ENCODE measurements at places on chromosomes 13 and 19. TPM values are rescaled to one million over a fixed set of nuclear protein-coding genes. Genes with fewer than 3 reads are reported as not detected.

Gene NLRP4
- polyA plus RNA-seq, result not detected

Gene DNAAF3
- 4.3 TPM for polyA plus RNA-seq

DNA sequence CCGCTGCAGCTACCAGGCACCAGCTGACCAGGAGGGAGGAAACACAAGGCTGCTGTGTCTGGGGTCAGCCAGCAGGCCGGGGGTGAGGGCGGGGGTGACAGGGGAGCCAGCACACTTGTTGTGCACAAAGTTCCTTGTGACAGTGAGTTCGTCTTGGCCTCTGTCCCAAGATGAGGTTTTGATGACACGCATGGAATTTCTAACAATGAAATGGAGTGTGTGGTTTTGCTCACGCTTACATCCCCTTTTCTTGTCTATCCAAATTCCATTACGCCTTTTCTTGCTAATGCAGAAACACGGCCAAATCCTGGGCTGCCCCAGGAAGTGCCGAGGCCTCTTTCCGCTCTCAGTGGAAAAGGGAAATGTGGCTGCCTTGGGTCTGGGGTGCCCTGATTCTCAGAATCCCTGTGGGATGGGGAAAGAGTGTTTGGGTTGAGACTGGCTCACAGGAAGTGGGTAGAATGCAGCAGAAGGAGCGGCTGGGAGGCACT is 73.8 kb downstream of the GADD45B start:
- peak; percentile 43 for DNase-seq

GRCh38 chr19:39410831-39411080 is 1.7 kb upstream of the PLEKHG2 start:
- DNase-seq, result no peak

- DNase-seq, result no peak
These were observed 473 bp upstream of the ITM2B start for GRCh38 chr13:48232420-48233045.

DNA sequence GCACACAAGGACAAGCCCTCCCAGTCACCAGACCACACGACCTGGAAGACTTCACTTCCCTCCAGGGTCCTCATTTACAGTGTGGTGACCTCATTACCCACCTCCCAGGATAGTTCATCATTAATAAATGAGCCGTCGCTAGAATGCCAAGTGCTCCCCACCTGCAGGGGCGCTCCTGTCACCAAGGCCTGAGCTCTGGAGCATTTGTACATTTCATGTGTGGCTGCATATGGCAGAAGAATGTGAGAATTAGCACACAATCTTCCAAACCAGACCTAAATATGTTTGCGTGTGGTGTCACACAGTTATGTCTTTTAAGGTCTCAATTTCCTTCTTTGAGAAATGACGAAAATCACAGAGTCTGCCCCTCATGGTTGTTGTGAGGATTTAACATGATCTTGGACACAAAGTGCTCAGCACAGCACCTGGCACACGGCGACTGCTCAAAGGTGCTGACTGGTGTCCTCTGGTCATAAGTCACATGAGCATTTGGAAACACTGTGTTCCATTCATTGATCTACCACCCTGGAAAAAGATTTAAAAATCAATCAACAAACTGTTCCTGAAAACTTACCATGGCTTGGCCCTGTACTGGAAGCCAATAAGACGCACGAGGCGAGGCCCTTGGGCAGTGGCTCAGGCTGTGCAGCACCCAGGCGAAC is 150.6 kb upstream of the SPACA7 start:
- no peak for DNase-seq
